Activated CD4-positive, alpha-beta memory T cell treated with anti-CD3 and anti-CD28 coated beads for 36 hours (primary cell): ENCODE measurements at places on chromosomes 13 and 19. TPM values are rescaled to one million over a fixed set of nuclear protein-coding genes. Genes with fewer than 3 reads are reported as not detected.
A peak's percentile ranks its signal among the peaks of the same experiment; 100 is the strongest.

DNA sequence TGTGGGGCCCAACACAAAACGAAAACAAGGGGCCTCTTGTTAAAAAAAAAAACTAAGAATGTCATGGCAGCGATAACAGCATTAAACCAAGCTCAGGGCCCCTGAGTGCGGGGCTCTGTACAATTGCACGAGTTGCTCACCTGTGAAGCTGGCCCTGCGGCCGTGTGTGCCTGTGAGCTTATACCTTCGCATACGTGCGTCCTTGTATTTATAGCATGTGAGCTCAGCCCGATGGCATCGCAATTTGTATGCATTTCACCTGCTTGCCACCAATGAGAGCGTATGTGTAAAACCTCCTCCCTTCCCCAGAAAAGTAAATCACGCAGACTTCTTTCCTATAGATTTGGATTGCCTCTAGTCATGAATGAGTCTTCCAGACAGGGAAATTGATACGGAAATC, 17.1 kb downstream of the HNRNPM start:
- DNase-seq = no peak

- peak; percentile 3 for DNase-seq
These were observed 27.1 kb upstream of the C1QTNF9 start for GRCh38 chr13:24282256-24282655.

DNA sequence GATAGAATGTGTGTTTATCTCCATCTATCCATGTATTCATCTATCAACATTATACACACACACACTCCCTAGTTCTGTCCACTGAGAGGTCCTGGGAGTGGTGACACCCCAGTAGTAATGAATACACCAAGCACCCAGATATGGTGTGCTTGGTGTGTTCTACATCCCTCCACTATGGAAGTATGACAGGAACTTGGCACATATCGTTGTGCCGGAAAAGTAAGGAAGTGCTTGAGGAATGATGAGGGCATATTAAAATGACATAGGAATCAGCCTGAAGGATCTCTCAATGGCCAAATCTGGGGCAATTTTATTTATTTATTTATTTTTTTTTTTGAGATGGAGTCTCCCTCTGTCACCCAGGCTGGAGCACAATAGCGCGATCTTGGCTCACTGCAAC, 28.3 kb upstream of the FBXO17 start:
- no peak for DNase-seq

GRCh38 chr19:2507109-2507508, 31.2 kb downstream of the GADD45B start:
- peak; percentile 60 for DNase-seq

DNA sequence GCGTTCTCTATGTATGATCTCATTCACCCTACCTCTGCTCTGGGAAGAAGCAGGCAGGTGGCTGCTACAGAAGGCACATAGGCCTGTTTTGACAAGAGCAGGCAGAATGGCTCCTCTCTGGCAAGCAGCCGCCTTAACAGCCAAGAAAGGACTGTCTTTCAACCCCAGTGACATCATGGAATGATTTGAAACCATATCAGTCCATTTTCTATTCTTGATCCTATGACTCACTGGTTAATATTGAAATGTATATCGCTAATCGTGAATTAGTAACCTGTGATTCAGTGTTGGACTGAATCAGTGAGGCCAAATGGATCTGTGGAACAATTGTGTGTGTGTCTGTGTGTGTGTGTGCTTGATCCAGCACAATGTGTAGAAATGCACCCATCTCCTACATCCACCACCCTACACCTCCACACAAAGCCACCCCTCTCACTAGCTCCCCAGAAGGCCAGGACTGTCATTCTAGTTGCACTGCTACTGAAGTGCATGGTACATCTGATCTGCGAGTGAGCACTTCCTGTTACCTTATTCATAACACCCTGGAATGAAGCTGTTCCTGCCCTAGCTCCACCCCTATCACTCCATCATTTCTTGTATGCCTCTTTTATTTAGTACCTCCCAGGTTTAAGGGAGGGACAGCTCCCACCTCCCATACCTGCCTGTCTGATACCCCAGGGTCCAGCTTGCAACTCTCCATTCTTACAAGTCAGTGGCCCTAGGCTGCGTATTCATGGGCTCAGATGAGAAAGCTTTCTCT, 460.0 kb downstream of the FOXO1 start:
- peak; percentile 68 for DNase-seq

GRCh38 chr13:30871588-30872275, 34.3 kb upstream of the MEDAG start:
- no peak for DNase-seq

GRCh38 chr13:29530901-29531300, 64.6 kb downstream of the SLC7A1 start:
- DNase-seq = no peak

DNA sequence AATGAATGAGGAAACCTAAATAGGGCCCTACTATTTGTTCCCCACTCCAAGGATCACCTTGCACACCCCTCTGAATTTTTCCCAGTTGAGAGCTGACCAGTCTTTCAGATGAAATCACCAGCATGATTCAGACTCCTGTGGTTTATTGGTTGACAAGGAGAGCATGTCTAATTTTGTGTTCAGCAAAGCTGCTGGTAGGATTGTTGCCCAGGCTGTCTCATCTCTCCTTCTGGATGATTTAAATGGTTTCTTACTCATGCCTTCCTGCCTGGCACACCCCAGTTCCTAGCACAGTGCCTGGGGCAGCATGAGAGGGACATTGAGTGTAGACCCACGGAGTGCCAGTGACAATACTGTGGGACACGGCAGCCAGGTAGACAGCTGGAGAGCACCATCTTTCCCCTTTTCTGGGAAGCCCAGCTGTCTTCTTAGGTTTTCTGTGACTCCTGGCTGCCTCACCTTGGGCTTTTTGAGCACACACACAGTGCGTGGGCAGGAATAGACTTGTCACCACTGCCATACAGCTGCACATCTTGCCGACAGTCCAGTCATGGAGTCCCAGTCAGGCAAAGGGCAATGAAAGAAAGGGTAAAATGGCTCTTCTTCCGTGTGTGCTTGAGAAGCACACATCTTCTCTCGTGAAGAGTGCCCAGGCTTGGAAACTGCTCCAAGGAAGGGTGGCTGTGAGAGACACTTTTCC, 12.3 kb downstream of the FGF9 start:
- DNase-seq = no peak

DNA sequence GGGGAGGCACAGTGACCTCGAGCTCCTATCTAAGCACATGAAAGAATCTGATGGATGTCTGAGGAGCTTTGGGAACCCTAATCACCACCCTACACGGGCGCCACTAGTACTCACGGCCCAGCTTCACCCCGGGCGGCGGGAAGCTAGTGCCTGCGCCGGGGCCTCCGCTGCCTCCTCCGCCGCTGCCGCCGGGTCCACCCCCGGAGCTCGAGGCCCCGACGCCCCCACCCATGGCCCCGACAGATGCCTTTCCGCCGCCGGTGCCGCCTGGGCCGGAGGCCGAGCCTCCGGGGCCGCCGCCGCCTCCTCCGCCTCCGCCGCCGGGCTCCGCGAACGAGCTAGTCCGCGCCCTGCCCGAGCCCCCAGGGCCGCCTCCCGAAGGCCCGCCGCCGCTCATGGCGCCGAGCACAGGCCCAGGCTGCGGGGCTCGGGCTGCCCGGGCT, 312 bp downstream of the GSK3A start:
- no peak for DNase-seq

- DNase-seq = no peak
These were observed 421 bp downstream of the TNPO2 start for GRCh38 chr19:12723381-12723640.

GRCh38 chr19:49536921-49537462, 9.2 kb downstream of the RCN3 start:
- DNase-seq = no peak

- no peak for DNase-seq
These were observed 207.6 kb upstream of the SLC10A2 start for GRCh38 chr13:103273825-103274224.

DNA sequence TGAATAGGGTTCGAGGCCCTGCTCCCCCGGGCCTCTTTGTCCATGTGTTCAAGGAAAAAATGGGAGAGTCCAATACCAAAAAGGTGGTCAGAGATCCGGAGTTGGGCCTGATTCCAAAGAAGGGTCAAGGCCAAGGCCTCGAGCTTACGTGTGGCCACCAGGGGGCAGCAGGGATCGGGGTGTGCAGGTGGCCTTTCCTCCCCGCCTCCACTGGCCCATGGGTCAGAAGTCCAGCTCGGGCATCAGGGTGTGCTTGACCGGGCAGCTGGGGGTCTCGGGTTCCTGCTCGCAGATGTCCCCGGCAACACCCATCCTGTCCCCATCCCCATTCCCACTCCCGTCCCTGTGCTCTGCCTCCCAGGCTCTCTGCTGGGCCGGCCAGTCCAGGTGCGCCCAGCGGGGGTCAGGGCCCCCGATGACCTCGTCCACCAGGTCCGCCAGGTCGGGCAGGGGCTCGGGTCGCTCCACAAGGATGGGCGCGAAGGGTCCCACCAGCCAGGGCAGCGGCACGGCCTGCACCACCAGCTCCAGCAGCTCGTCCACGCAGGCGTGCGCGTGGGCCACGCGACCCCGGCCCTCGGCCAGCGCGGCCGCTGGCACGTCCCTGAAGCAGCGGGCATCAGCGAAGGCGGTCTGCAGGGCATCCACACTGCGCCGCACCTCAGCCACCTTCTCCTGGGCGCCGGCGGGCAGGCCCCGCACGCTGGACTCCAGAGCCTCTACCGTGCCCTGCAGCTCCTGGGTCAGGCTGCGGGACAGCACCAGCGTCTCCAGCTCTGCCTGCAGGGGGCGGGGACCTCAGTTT, 5.2 kb upstream of the PLIN4 start:
- peak; percentile 41 for DNase-seq

DNA sequence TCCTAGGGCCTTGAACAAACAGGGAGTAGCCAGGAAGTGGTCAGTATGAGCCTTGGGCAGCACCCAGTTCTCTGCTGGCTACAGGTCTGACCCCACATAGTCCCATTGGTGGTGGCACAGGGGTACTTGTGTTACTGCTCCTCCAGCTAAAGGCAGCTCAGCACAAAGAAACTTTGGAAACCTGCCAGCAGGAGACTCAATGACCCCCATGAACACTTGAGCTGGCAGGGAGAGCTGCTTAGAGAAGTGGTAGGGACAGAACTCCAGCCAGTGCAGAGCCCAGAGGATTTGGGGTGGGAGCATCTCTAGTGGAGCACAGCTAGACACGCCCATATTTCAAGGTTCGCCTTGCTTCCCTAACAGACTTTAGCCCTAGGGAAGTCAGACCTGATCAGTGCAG, 10.4 kb upstream of the ZNF586 start:
- DNase-seq = no peak

DNA sequence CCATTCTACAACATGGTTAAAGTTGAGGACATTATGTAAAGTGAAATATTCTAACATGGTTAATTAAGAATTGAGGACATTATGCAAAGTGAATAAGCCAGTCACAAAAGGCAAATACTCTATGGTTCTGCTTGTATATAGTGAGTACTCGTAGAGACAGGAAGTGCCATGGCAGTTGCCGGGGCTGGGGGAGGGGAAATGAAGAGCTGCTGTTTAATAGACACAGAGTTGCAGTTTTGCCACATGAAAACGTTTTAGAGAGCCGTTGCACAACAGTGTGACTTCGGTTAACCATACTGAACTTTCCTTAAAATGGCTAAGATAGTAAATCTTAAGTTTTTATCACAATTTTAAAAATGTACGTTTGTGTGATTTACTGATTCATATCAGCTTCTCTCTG, 176.9 kb downstream of the SHISA2 start:
- peak; percentile 74 for DNase-seq

- DNase-seq = no peak
These were observed 43.6 kb upstream of the SERP2 start for GRCh38 chr13:44329909-44330545.

- DNase-seq = no peak
These were observed 94.4 kb downstream of the URI1 start for GRCh38 chr19:30036154-30037129.

GRCh38 chr19:57947088-57947418, 453 bp downstream of the ZNF256 start:
- no peak for DNase-seq

- peak; percentile 76 for DNase-seq
These were observed 1.1 kb upstream of the LSR start for GRCh38 chr19:35247526-35248309.

NRTN gene
- 0.22 TPM for total RNA-seq

ZNF880 gene
- 8.2 TPM for total RNA-seq

FPR2 gene
- total RNA-seq = not detected

PSG2 gene
- total RNA-seq = not detected

ZNF709 gene
- total RNA-seq = 1.5 TPM

RNF17 gene
- not detected for total RNA-seq

ZNF14 gene
- total RNA-seq = 7.9 TPM

OR4F17 gene
- total RNA-seq = not detected

IGSF23 gene
- not detected for total RNA-seq

PROZ gene
- not detected for total RNA-seq
